ENCODE measurements at places on chromosomes 1 and 21.
A peak's percentile ranks its signal among the peaks of the same experiment; 100 is the strongest.

DNA sequence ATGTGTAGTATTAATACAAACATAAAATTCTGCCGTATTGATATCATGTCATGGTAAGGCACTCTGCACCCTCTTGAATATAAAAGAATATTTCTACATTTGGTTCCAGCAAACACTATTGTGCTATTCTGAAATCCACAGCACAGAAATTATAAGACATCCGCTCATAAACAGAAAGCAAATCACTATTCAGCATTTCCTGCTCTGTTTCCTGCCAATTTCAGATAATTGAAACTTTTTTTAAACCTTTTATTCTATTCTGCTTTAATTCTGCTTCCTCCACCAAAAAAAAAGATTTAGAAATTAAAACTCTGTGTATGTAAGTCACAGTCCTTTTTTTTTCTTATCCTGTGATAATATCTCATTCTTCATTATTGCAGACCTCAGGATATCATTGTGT, 39.6 kb upstream of the PLEKHO1 start:
- peaks cover 64% of the 10 kb centered on the region for H3K4me1 ChIP-seq
- peaks cover 7% of the 10 kb centered on the region for H3K36me3 ChIP-seq
- H3K4me3 ChIP-seq = peak overlapping the region; percentile 69
- no peaks in the 10 kb centered on the region for H3K27me3 ChIP-seq
- peak overlapping the region; percentile 88 for H3K27ac ChIP-seq

DNA sequence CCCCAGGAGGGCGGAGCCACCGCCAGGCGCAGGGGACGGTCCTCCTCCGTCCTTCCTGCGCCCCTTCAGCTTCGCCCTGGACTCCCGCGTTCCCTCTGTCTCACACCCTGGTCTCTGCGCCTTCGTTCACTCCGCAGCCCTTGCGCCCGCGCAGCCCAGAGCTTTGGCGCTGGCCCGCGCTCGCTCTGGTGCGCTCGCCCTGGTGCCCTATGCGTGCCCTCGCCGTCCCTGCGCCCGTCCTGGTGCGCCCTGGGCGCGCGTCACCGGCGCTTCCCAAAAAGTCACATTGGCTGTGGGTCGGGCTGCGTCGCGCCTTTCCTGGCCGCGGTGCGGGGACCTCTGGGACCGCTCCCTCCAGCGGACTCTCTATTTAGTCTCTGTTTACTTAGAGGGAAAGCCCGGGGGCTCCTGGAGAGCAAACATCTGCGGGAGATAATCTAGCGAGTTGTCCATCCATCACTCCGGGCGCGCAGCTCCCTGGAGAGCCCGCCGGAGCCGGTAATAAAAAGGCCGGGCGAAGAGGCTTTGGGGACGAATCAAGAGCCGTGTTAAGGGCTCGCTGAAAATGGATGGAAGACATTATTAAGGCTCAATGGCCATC, 178.6 kb downstream of the PRDM16 start:
- no peaks in the 10 kb centered on the region for H3K27me3 ChIP-seq
- no peaks in the 10 kb centered on the region for H3K4me1 ChIP-seq
- H3K36me3 ChIP-seq = no peaks in the 10 kb centered on the region
- H3K4me3 ChIP-seq = no peak overlapping the region
- H3K27ac ChIP-seq = no peak overlapping the region

GRCh38 chr1:248140846-248141245, 4.1 kb upstream of the OR2M5 start:
- H3K36me3 ChIP-seq = no peaks in the 10 kb centered on the region
- H3K4me3 ChIP-seq = no peak overlapping the region
- no peak for DNase-seq
- no peaks in the 10 kb centered on the region for H3K4me1 ChIP-seq
- no peaks in the 10 kb centered on the region for H3K27me3 ChIP-seq

GRCh38 chr21:33660406-33660805, 18.1 kb downstream of the ITSN1 start:
- H3K27me3 ChIP-seq = peaks cover 31% of the 10 kb centered on the region
- H3K4me1 ChIP-seq = no peaks in the 10 kb centered on the region
- no peak for DNase-seq
- H3K4me3 ChIP-seq = no peak overlapping the region
- no peaks in the 10 kb centered on the region for H3K36me3 ChIP-seq

DNA sequence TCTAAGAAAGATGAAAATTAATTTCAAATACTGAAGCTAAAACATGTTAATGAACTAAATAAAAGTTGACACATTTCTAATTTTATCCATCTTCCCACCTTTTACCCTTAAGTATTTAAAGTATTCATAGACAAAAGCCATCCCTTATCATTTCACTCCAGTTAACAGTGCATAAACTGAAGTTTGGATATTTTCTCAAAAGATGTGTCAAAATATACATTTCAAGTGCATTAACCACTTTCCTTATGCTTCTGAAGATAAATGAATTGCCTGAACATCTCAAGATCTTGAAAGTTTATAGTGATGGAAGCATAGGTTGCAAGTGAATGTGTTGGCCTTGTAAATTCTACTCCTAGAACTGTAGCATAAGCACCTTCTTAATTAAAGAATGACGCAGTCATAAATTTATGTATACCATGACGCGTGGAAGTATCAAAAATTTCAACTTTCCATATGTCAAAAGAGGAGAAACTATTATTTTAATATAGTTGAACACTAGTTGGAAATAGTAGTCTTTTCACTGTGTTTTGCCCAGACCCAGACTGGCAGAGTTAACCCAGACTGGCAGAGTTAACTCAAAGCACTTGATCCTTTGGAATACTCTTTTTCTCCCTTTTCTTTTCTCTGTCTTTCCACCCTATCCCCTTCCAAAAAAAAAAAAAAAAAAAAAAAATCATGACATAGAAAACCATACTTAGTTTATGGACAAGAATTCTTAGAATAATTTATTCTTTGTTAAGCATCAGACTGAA, 282.6 kb upstream of the C1orf105 start:
- H3K36me3 ChIP-seq = no peaks in the 10 kb centered on the region
- no peak overlapping the region for H3K27ac ChIP-seq
- no peaks in the 10 kb centered on the region for H3K27me3 ChIP-seq

DNA sequence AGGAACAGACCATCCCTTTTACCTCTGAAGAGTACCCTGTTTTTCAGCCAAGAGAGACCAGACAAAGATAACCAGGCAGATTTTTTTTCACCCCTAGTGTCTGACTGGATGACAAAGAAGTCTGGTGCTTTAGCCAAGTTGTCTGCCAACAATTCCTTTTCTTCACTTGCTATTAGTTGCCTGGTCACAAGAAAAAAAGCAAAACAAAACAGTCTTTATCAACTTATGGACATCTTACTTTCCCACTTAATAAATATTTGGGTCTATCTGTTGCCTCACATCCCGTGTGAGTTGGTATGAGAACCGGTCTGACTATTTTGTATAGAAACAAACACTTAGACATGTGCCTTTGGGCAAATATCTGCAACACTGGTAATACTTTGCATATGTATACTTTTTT, 662.9 kb downstream of the PLPP3 start:
- no peak overlapping the region for H3K27ac ChIP-seq
- no peak overlapping the region for H3K4me3 ChIP-seq
- DNase-seq = no peak
- peaks cover 28% of the 10 kb centered on the region for H3K27me3 ChIP-seq

GRCh38 chr1:175612286-175612685, 131.1 kb downstream of the TNR start:
- H3K27ac ChIP-seq = no peak overlapping the region
- DNase-seq = no peak
- H3K36me3 ChIP-seq = no peaks in the 10 kb centered on the region
- no peak overlapping the region for H3K4me3 ChIP-seq
- H3K4me1 ChIP-seq = no peaks in the 10 kb centered on the region
- H3K27me3 ChIP-seq = peaks cover 21% of the 10 kb centered on the region

DNA sequence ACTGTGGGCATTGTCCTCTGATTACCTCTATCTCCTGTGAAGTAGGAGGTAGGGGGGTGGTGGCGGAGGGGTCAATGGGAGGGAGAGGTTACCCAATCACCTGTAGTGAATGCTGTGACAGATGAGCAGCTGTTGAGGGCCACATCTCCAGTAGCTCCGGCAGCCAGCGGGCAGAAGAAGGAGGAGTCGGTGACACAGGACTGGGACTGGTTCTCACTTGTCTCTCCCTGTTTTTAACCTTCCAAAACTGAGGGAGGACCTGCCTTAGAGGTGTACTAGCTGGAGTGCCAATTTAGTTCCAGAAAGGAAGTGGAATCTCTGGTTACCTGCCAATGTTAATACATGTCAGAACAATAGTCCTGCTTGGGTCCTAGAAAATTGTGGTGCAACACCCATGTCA, 56.2 kb upstream of the ENAH start:
- H3K4me1 ChIP-seq = no peaks in the 10 kb centered on the region
- no peak for DNase-seq
- no peak overlapping the region for H3K27ac ChIP-seq
- H3K27me3 ChIP-seq = no peaks in the 10 kb centered on the region
- no peak overlapping the region for H3K4me3 ChIP-seq
- H3K36me3 ChIP-seq = no peaks in the 10 kb centered on the region

- peak overlapping the region; percentile 90 for H3K4me3 ChIP-seq
- H3K27me3 ChIP-seq = no peaks in the 10 kb centered on the region
- H3K27ac ChIP-seq = peak overlapping the region; percentile 94
- peaks cover 35% of the 10 kb centered on the region for H3K36me3 ChIP-seq
- no peak for DNase-seq
These were observed 2.0 kb downstream of the GFI1 start for GRCh38 chr1:92484472-92485380.

DNA sequence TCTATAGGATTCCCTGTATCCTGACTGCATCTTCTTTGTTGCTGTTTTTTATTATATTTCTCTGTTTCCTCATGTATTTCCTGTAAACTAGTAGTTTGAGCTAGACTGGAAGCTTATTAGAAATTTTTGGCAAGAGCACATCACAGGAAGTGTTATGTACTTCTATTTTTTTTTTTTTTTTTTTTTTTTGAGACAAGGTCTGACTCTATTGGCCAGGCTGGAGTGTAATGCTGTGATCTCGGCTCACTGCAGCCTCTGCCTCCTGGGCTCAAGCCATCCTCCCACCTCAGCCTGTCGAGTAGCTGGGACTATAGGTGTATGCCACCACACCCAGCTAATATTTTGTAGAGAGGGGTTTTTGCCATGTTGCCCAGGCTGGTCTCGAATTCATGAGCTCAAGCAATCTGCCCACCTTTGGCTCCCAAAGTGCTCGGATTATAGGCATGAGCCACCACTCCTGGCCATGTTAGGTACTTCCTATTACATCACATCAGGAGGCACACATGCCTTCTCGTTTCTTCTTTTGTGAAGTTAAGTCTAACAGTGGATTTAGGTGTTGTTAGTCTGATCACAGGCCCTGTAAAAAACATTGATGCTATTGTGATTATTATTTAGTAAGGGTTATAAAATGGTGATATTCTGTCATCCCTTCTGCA, 12.5 kb downstream of the C1orf21 start:
- DNase-seq = no peak
- H3K4me3 ChIP-seq = no peak overlapping the region
- no peaks in the 10 kb centered on the region for H3K27me3 ChIP-seq
- H3K27ac ChIP-seq = no peak overlapping the region

DNA sequence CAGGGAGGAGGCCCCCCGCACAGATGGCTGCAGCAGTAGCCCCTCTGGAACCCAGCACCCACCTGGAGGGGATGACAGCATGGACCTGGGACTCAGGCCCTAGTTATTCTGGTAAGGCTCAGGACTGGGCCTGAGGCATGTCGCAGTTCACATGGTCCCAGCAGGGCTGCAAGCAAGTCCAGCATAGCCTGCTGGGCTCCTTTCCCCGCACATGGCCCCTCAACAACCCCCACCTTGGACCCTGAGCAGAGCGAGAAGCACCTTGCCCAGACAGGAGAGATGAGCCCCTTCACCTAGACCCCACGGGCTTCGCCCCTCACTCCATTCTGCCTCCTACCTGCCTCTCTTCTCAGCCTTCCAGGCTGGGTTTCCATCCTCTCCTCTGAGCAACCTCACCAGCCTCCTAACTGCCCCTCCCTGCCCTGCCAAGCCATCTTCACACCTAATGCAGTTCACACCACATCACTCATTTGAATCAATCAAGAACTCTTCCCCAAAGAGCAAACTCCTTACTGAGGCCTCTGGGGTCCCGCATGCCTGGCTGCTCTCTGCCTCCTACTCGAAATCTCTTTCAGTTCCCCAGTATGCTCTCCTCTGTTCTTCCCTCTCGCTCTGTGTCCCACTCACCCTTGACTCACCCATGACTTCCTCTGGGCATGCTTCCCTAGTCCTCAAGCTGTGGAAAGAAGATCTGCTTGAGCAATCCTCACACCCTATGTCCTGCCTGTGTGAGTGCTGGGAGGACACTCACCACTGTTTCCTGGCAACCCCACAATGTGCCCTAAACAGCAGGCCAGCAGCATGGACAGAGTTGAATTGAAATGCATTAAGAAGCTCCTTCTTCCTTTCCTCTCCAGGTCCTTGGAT, 9.4 kb upstream of the THEMIS2 start:
- no peak for DNase-seq
- H3K27me3 ChIP-seq = no peaks in the 10 kb centered on the region
- H3K27ac ChIP-seq = peak overlapping the region; percentile 67
- H3K4me3 ChIP-seq = no peak overlapping the region
- H3K4me1 ChIP-seq = peaks cover 36% of the 10 kb centered on the region

GRCh38 chr1:54559111-54559548, 11.1 kb downstream of the ACOT11 start:
- H3K27ac ChIP-seq = no peak overlapping the region
- peaks cover 10% of the 10 kb centered on the region for H3K27me3 ChIP-seq

- no peaks in the 10 kb centered on the region for H3K4me1 ChIP-seq
- no peak overlapping the region for H3K4me3 ChIP-seq
- no peaks in the 10 kb centered on the region for H3K36me3 ChIP-seq
- no peak overlapping the region for H3K27ac ChIP-seq
- peaks cover 47% of the 10 kb centered on the region for H3K27me3 ChIP-seq
These were observed 627.4 kb downstream of the LMO4 start for GRCh38 chr1:87956072-87956471.

DNA sequence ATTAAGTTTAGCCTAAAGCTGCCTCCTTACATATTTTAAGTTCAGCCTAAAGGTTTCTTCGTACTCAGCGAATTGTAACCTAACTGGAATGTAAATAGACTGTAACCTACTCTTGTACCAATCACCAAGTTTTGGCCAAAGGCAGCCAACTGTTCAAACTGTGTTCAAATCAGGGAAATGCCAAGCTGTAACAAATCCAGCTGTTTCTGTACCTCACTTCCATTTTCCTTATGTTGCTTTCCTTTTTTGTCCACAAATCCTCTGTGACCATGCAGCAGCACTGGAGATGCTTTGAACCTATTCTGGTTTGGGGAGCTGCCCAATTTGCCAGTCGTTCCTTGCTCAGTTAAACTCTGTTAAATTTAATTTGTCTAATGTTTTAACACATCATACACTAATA, 3.2 kb upstream of the APOBEC4 start:
- H3K27ac ChIP-seq = no peak overlapping the region
- peaks cover 12% of the 10 kb centered on the region for H3K27me3 ChIP-seq
- H3K4me3 ChIP-seq = no peak overlapping the region
- peaks cover 24% of the 10 kb centered on the region for H3K4me1 ChIP-seq
- no peak for DNase-seq

GRCh38 chr1:61089338-61089737, 7.0 kb downstream of the NFIA start:
- H3K27ac ChIP-seq = no peak overlapping the region
- H3K27me3 ChIP-seq = no peaks in the 10 kb centered on the region
- H3K36me3 ChIP-seq = peaks cover 2% of the 10 kb centered on the region

Measured in central memory CD8-positive, alpha-beta T cell (primary cell).